NCI-H1694 treated with DMSO at 0.1 percent for 48 hours (cell line): ENCODE measurements at places on chromosomes 7 and 10.

DNA sequence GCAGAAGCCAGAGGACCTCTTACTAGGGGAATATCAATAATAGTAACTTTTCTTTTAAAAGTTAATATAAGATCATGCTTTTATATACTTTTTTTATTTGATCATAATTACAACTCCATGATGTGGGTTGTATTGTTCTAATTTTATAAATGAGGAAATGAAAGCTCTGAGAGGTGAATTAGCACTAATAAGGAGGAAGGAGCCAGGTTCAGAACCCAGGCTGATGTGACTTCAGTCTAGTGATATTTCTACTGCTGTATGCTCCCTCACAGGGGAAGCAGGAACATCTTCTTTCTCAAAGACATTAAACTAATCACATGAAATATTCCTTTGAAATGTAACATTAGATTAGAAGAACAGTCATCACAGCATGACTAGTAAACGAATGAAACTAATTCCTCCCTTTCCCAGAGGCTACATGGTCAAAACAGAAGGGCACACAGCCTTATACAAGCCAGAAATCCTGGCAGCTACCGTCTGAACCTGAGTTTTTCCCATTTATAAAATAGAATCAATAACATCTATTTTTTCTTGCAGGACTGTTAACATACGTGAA, 81.4 kb upstream of the GJD4 start:
- DNase-seq: no peak

GRCh38 chr7:17528636-17529035, 230.2 kb downstream of the AHR start:
- DNase-seq: no peak

- no peak for DNase-seq
These were observed 135.2 kb upstream of the PRSS1 start for GRCh38 chr7:142614116-142614515.

- no peak for DNase-seq
These were observed 11.5 kb downstream of the EBF3 start for GRCh38 chr10:129952378-129953118.

- DNase-seq: no peak
These were observed 12.3 kb downstream of the STAMBPL1 start for GRCh38 chr10:88892222-88892967.

DNA sequence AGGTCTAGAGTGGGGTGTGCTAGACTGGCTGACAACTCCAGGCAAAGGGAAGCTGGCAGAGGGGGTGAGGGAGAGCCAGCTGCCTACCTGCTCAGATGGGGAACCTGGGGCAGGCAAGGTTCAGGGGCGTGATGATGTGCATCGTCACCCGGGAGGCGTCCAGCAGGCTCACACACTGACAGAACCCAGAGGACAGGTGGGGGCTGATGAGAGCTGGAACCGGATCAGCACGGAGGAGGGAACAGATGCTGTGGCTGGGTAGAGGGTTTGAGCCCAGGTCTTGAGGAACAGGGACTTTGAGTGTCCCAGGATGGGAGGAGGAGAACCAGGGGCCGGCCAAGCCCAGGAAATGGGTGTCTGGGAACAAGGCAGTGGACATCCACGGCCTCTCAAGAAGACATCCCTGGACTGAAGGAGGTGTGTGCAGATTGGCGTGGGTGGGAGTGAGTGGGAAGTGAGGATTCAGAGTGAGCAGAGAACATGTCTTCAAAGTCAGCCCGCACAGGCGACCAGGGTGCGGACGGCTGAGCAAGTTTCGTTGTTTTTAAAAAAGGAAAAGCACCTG, 3.9 kb downstream of the RASGEF1A start:
- no peak for DNase-seq

GRCh38 chr10:1841759-1842158, 104.4 kb upstream of the ADARB2 start:
- DNase-seq: no peak

GRCh38 chr7:96319439-96319838, 2.5 kb downstream of the SLC25A13 start:
- DNase-seq: no peak

GRCh38 chr7:52685333-52685732, 350.1 kb upstream of the POM121L12 start:
- no peak for DNase-seq

DNA sequence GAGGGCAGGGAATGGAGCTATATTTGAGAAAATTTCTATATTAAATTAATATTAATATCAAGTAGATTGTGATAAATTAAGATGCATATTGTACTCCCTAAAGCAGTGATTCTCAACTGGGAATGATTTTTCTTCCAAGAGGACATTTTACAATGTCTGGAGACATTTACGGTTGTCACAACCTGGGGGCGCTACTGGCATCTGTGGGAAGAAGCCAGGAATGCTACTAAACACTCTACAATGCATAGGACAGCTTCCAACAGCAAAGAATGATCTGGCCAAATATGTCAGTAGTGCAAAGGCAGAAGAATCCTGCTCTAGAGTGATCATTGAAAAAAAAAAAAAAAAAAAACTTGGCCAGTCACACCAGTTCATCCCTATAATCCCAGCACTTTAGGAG, 100.0 kb downstream of the LSM5 start:
- no peak for DNase-seq
